ENCODE measurements at places on chromosomes 11 and 22. TPM values are rescaled to one million over a fixed set of nuclear protein-coding genes. Genes with fewer than 3 reads are reported as not detected.

DNA sequence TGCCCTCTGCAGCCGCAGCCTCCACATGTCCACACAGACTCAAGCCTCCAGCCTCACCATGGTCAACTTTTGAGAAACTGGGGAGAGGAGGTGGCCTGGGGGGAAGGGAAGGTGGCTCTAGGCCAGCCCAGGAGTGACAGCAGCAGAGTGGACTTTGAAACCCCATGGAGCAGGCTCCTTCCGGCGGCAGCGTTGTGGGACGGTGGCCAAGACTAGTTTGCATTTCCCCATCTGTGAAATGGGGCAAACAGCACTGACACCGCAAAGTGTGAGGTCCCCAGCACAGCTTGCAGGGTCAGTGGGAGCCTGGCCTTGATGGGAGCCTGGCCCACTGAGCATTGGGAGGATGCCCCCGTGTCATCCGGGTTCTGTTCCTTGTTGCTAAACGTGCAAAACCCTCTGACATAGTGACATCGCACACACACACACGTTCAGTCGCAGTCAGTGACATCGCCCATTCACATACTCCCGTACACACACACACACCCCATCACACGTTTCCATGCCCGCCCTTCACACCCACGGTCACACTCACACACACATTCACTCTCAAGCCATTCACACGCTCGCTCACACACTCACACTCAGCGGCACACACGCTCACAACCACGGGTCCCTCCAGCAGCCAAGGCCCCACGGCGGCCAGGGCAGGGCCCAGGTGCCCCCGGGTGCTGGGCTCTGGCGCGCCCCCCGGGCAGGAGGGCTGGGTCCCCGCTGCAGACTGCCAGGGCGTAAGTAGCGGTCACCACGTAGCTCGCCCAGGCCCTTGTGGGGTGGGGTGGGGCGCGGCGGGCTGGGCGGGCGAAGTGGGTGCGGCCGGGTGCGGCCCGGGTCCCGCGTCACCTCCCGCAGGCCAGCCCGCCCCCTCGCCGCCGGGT is 585 bp downstream of the CYB5R3 start:
- DNase-seq: peak; percentile 29

DNA sequence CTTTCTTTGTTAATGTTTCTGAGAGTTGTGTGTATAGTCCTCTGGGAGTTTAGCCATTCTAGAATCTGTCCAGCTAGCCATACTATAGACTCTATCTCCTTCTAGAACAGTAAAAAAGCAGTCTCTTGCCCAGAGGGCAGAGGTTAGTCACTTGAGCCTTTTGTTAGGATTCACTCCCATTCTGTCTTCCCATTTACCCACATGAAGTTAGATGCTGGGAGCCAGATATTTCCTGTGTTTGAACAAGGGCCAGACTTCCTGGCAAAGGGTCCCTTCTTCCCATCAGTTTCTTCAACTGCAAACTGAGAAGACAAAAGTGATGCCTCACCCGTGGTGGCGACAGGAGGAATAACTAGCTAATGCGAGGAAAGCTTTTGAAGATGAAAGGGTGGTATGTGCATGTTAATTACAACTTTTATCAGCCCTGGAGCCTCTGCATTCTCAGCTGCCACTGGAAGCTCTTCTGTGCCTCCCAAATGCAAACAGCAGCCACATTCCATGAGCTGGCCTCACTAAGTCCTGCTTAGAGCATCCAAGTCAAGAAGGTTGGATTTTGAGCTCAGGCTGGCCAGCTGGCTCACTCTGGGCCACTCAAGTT is 12.8 kb downstream of the CD44 start:
- DNase-seq: no peak

DNA sequence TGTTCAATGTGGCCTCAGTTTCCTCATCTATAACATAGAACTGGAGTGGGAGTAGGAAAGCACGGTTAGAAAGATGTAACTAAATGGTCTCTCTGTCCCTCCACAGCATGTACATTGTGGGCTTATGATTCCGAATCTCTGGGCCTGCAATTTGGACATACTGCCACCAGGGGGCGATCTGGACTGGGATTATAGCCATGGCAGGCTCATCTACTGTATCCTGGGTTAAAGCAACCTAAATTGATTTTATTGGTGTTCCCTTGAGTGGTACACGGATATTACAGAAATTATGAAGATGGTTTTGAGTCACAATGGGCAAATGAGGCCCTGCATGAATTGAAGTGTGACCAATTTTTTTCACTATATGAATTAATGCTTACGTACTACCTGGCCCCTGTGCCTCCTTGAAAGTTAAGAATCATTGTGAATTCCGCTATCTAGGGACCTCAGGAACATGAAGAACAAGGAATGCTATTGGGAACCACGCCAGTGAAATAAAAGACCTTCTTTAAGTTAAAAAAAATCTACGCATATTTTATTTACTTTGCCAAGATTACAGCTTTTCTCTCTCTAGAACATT is 32.9 kb downstream of the TST start:
- DNase-seq: no peak

DNA sequence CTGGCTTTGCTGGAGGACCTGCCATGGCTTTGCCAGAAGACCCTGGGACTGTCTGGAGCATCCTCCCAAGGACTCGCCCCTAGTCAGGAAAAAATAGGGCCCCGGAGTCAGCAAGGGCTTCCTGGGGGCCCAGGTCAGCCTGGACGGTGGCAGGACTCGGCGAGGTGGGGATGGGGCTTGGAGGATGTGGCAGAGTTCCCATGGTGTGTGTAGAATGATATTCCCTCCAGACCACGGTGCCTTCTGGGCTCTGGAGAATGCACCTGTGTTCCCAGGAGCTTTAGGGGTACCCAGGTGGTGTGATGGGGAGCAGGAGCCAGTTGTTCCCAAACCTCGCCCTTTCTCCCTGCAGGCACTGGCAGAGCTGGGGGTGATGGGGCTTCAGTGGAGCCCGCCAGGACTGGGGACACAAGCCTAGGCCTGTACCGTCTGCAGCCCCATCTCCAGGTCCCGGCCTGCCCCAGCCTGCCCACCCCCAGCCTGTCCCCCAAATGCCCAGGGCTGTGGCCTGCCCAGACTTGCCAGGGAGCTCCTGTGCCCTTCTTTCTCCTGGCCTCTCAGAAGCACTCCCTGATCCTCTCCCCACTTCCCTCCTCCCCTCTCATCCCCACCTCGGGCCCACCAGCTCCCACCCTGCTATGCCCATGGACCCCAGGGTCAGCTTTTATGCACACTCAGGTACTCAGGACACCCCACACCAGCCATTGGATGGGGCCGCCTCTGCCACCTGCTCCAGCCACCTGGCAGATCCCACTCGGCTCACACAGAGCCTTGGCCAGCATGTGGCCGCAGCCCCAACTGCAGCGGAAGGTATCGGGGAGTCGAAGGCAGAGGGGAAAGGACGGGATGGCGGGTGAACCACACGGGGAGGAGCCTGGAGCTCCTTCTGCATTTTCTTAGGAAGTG is 82.1 kb downstream of the CDKN1C start:
- DNase-seq: no peak

GRCh38 chr11:67286621-67287333 is 2.3 kb upstream of the ANKRD13D start:
- no peak for DNase-seq

Gene C22orf31
- total RNA-seq: not detected

Gene MMP1
- total RNA-seq: 21.5 TPM

Gene C11orf86
- not detected for total RNA-seq

Gene SYCE3
- not detected for total RNA-seq

Gene EHD1
- total RNA-seq: 25.3 TPM

Gene GAL
- total RNA-seq: not detected

Gene APOL3
- not detected for total RNA-seq

Gene PAFAH1B2
- total RNA-seq: 161 TPM
